ENCODE measurements at places on chromosomes 2 and 18.

- no peak for DNase-seq
Observed at GRCh38 chr2:240701091-240701735, 9.5 kb downstream of the AQP12A start.

- DNase-seq: no peak
Observed at GRCh38 chr2:189276277-189276676, 96.7 kb upstream of the COL5A2 start.

DNA sequence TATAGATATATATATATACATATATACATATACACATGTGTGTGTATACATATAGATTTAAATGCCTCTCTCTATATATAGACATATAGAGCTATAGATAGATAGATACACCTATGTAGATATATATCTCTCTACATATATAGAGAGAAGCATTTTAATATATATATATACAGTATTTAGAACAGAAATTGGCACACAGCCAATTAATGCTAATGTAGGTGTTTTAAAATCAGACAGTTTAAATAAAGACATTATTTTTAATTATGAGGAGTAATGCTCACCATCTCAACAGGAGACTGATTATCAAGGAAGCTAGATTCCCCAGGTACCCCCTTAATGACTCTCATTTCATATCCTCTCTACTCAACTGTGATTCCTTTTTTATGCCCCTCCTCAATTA is 170.7 kb upstream of the CRIM1 start:
- DNase-seq: no peak

DNA sequence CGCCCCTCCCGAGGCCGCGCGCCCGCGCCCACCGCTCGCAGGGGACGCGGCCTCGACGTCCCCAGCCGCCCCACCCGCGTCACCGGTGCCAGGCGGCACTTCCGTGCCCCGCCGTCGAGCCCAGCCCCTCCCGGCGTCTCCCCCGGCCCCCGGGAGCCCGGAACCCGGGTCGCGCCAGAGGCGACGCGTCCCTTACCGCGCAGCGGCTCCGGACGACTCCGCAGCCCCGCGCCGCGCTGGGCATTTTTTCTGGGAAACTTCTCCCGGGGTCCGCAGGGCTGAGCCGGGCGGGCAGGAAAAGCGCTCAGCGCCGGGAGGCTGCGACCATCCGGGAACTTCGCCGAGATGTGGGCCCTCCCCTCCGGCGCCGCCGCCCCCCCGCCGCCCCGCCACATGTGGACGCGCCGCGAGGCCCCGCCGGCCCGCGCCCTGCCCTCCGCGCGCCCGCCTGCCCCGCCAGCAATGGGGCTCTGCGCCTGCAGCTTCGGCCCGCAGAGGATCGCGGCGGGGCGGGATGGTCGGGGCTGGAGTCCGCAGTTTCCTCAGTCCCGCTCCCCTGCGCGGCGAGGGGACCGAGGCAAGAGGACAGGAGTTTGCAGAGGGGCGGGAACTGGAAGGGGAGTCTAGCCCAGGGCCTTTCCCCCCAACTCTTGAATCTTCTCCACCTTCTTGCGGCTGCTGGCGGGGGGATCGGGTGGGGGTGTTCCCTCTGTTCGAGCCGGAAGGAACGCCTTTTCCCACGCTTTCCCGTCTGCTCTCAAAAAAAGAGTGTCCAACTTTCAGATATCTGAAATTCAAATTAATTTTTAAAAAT is 81.5 kb downstream of the CHRNA1 start:
- peak; percentile 72 for DNase-seq

- no peak for DNase-seq
Observed at GRCh38 chr2:76008001-76008702, 297.4 kb upstream of the GCFC2 start.

- no peak for DNase-seq
Observed at GRCh38 chr18:28136071-28136470, 40.9 kb downstream of the CDH2 start.

- no peak for DNase-seq
Observed at GRCh38 chr2:128526455-128526976, 207.8 kb upstream of the HS6ST1 start.

Data from H54 (cell line).